MCF 10A (cell line): ENCODE measurements at places on chromosomes 13 and 19. TPM values are rescaled to one million over a fixed set of nuclear protein-coding genes. Genes with fewer than 3 reads are reported as not detected.
A peak's percentile ranks its signal among the peaks of the same experiment; 100 is the strongest.

DNA sequence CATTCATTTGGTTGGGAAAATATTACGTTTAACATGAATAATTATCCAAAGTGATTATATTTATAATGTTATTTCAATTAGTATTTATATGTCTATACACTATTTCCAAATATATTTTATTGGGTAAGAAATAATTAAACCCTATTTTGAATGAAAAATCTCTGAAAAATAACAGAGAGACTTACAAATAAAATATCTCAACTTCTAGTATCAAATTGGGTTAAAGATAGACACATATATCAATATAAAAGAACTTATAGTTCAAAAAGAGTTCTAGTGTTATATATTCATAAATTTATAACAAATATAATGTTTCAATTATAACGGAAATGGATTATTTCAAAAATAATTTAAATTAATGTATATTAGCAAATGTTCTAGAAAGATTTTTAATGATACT lies 482.6 kb upstream of the PCDH20 start:
- no peak for DNase-seq

DNA sequence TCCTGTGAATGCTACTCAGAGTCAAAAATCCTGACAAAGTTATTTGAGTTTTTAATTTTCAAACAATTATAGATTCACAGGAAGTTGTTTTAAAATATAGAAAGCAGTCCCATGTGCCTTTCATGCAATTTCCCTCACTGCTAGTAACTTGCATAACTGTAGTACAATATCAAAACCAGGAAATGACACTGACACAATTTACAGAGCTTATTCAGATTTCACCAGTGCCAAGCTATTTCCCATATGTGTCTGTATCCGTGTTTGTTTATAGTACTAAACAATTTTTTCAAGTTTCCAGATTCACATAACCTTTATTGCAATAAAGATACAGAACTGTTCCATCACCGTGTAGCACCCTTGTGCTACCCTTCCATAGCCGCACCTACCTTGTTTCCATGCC lies 934.6 kb downstream of the PCDH17 start:
- DNase-seq, result no peak

DNA sequence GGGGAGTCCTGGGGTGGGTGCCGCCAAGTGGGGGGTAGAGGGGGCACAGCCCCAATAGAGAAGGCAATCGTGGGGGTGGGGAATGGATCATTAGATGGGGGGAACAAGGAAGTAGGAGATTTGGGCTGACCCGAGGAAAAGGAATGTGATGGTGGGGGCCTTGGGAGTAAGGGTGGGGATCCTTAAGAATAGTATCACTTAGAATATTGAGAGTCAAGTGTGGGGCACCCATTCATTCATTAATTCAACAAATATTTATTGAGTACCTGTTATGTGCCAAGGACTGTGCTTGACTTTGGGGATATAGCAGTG lies 641 bp downstream of the PPP5C start:
- DNase-seq, result no peak

DNA sequence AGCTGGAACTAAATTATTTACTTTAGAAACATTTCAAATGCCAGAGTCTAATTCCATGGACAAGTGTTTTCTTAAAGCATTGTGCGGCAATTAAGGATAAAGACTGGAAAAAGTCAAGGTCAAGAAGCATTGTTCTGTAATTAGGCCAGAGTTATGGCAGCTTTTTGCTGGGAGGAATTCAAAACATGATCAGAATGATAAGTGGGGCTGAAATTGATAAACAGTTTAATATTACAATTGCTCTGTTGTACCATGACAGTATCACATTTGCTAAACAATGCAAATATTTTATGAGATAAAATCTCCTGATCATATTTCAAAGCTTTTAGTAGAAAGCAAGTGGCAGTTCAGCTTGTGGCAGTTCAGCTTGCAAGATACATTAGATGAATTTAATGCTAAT lies 513.7 kb downstream of the GPC6 start:
- DNase-seq, result no peak

GRCh38 chr13:110912651-110913051 lies 2.2 kb downstream of the ANKRD10 start:
- DNase-seq, result peak; percentile 48

DNA sequence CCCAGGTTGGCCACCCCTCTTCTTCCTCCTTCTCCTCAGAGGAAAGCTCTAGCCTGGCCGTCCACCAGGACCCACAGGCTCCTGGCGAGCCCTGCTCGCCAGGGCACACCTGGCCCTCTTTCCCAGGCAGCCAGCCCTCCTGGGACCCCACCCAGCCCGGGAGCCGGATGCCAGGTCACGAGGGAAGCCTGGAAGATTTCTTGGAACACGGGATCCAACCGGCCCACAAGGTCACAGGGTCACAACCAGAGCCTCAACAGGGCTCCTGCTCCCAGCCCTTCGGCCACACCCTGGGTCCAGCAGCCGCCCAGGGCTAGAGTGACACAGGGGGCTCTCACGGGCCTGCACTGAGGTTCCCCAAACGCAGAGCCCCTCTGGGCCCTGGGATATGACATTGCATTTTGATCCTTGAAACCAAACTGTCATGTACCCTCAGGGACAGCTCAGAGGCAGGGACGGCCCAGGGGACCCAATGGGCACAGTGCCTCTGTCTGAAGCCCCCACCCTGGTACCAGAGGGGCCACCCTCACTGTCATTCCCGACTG lies 5.5 kb downstream of the MKNK2 start:
- DNase-seq, result no peak

DNA sequence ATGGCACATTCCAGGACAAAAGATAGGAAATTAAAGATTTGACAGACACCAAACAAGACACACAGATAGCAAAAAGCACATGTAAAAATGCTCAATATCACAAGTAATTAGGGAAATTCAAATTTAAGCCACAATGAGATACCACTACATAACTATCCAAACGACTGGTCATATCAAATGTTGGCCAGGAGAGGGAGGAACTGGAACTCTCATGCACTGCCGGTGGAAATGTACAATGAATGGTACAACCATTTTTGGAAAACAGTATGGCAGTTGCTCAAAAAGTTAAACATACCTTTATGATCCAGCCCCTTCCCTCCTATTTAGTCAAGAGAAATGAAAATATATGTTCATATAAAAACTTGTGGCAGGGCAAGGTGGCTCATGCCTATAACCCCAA lies 36.8 kb upstream of the CYP2S1 start:
- DNase-seq, result no peak

- peak; percentile 21 for DNase-seq
Observed at GRCh38 chr19:45499196-45500180, 1.2 kb downstream of the PPM1N start.

DNA sequence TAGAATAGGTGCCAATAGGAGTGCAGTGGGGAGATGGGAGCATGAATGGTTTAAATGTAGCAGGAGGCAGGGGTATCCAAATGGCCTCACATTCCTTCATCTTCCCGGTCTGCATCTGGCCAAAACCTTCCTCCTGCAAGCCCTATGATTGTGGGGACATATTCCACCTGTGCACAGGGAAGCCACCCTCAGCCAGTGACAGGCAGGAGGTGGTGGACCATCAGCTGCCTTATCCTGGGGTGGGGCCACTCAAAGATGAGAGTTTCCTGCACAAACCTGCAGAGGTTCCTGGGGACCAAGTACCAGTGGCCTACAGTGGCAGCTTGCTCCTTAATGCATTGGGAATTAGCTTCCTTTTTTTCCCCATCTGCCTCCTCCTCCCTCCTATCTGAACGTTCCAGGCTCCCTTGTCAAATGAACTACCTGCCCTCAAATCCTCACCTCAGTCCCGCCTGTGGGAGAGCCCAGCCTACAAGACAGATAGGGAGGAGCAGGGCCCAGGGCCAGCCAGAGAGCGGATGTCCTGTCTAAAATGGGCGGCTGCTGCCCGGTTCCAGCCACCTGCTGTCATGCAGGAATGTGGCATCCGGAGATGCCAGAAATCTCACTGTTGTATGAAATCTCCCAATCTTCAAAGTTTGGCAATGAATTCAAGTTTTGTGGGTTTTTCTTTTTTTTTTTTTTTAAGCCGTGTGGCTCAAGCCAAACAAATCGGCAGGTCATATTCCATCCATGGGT lies 85.0 kb downstream of the TSHZ3 start:
- DNase-seq, result no peak

GRCh38 chr19:32040236-32040635 lies 305.2 kb upstream of the ZNF507 start:
- no peak for DNase-seq

DNA sequence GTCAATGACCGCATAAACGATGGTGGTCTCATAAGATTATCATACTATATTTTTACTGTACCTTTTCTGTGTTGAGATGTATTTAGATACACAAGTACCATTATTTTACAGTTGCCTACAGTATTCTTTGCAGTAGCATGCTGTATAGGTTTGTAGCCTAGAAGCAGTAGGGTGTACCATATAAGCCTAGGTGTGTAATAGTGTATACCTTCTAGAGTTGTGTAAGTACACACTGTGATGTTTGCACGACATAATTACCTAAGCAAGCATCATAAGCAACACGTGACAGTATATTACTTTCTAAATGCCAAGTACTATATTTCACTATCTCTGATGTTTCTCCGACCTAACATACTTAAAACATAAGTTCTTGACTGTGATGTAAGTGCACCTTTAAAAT lies 2.7 kb downstream of the LPAR6 start:
- peak; percentile 7 for DNase-seq

ARGLU1 gene
- 91.7 and 94.4 TPM in 2 replicates for total RNA-seq

TNFRSF19 gene
- not detected in 2 replicates for total RNA-seq

PLIN5 gene
- not detected in 2 replicates for total RNA-seq
